Neural progenitor cell (in vitro differentiated cells): ENCODE measurements at places on chromosomes 2 and 18. TPM values are rescaled to one million over a fixed set of nuclear protein-coding genes. Genes with fewer than 3 reads are reported as not detected.

GRCh38 chr18:71045331-71046065, 756.7 kb downstream of the SOCS6 start:
- DNase-seq = no peak
- H3K4me3 ChIP-seq = no peak overlapping the region
- H3K27me3 ChIP-seq = no peaks in the 10 kb centered on the region
- H3K36me3 ChIP-seq = no peaks in the 10 kb centered on the region

DNA sequence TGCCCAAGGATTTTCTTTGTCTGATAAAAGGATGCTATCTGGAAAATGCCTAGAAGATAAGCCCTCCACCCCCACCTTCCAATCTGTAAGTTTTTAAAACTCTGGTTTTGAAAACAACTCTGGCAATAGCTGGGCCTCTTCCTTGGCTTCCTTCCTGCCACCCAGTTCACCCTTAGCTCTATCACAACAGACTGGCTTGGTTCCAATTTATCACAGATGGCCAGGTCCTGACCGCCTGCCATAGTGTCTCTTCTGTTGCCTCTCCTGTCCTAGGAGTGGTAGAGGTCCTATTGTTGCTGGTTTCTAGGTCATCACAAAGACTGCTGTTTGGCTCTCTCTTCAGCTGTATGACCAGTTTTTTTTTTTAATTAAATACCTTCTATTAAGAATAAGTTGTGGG, 1727.9 kb upstream of the SLC39A10 start:
- no peak overlapping the region for H3K4me3 ChIP-seq
- no peaks in the 10 kb centered on the region for H3K36me3 ChIP-seq
- DNase-seq = no peak
- H3K27ac ChIP-seq = no peak overlapping the region
- no peaks in the 10 kb centered on the region for H3K4me1 ChIP-seq
- no peaks in the 10 kb centered on the region for H3K27me3 ChIP-seq

- no peaks in the 10 kb centered on the region for H3K36me3 ChIP-seq
- peaks cover 8% of the 10 kb centered on the region for H3K4me1 ChIP-seq
- no peak for DNase-seq
These were observed 199.2 kb downstream of the ICOS start for GRCh38 chr2:204135752-204136151.

DNA sequence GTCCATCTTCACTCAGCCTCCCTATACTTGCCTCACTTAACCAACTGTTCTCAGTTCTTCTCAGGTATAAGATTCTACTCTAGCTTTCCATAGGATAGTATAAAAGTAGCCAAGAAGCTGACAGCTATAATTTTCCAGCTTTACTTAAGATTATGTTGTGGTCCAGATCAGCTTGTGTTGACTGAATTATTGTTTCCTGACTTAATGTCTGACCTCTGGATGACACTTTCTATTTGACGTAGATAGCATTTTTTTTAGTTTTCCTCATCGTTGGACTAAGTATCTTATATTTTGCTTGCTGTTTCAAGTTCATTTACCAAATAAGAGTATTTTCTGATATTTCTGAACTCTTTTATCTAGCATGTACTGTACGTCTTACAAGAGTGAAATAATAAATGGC, 1272.5 kb upstream of the CDH2 start:
- H3K4me1 ChIP-seq = no peaks in the 10 kb centered on the region
- H3K27me3 ChIP-seq = no peaks in the 10 kb centered on the region
- H3K36me3 ChIP-seq = no peaks in the 10 kb centered on the region
- H3K27ac ChIP-seq = no peak overlapping the region
- no peak overlapping the region for H3K4me3 ChIP-seq
- no peak for DNase-seq

GRCh38 chr2:220891405-220891804, 680.7 kb downstream of the EPHA4 start:
- H3K4me1 ChIP-seq = peaks cover 28% of the 10 kb centered on the region
- H3K27me3 ChIP-seq = no peaks in the 10 kb centered on the region
- no peak overlapping the region for H3K4me3 ChIP-seq
- H3K27ac ChIP-seq = no peak overlapping the region

GNLY gene
- 0.65 TPM in 1 of 2 replicates, not detected in the other for total RNA-seq

PNO1 gene
- total RNA-seq = 14.6 and 20.6 TPM in 2 replicates
